ENCODE measurements at places on chromosomes 16 and 17.
A peak's percentile ranks its signal among the peaks of the same experiment; 100 is the strongest.

DNA sequence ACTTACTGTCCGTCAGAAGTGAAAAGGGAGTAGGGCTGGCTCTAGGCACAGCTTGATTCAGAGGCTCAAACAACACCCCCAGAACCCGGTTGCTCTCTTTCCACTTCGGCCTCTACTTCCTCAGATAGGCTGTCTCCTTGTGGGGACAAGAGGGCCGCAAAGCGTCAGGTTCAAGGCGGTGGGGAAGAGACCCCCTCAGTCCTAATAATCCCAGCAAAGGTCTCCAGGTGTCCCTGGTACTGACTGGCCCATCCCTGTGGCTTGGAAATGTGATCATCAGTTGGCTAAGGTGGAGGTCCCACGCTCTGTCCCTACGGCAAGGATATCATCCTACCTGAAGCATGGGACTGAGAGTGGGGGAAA is 26.0 kb downstream of the NGFR start:
- DNase-seq, result no peak

- no peak for DNase-seq
These were observed 6.5 kb downstream of the SLC5A11 start for GRCh38 chr16:24852281-24852721.

- no peak for DNase-seq
These were observed 110.2 kb upstream of the CACNG5 start for GRCh38 chr17:66724581-66725341.

DNA sequence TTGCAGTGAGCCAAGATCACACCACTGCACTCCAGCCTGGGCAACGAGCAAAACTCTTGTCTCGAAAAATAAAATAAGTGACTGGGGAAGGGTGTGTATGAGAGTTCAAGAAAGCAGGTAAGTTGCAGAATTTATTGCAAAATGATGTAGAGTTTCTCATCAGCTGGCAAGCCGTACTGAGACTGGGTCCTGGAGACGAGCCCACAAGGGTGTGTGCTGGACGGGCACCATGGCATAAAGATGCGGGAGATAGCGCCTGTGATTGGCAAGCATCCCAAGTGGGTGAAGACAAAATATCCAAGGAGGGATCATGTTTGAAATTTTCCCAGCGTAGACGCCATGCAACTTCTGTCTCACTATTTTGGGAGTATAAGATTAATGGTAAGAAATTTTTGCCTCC is 59.4 kb downstream of the WNT3 start:
- no peak for DNase-seq

GRCh38 chr16:84844559-84845495 is 25.0 kb downstream of the CRISPLD2 start:
- no peak for DNase-seq

DNA sequence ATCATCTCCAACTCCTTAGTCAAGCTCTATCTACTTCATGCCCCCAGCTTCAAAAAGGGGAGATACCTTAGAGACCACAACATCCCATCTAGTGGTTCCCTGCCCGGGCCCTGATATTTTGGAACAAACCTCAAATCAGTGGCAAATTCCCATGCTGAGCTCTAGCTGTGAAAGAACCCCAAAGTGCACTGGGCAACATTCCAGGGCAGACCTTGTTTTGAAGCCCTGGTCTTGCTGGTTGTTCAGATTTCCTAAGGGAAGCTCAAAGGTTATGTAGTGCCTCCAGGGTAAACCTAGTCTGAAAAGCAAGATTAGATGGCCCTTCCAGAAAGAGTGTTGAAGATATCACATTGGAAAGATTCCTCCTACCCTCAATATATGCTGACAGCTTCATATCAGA is 16.3 kb downstream of the FAM117A start:
- DNase-seq, result no peak

DNA sequence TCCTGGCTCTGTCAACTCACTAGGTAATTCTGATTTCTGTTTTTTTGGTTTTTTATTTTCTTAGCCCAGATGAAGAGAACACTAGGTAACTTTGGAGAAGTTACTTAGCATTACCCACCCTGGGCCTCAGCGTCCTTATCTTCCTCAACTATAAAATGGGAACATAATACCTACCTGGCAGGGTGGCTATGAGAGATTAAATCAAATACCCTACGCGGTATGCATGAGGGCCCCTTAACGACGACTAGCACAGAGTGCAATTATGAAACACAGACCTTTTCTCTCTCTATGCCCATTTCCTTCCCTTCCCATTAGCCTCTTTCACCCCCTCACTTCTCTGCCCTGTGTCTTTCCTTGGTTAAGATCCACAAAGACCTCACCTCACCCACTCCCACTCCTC is 11.1 kb downstream of the XPO6 start:
- no peak for DNase-seq

DNA sequence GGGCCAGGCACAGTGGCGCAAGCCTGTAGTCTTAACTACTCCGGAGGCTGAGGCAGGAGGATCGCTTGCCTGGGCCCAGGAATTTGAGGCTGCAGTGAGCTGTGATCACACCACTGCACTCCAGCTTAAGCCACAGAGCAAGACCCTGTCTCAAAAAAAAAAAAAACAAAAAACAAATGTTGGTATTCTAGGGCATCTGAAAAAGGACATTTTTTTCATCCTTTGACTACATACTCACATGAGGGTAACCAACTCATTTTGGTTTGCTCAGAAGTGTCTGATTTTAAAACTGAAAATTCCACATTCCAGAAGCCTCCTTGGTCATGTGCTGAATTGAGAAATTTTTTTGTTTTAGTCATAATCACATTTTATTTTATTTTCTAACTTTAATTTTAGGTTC is 12.7 kb upstream of the C16orf82 start:
- DNase-seq, result no peak

DNA sequence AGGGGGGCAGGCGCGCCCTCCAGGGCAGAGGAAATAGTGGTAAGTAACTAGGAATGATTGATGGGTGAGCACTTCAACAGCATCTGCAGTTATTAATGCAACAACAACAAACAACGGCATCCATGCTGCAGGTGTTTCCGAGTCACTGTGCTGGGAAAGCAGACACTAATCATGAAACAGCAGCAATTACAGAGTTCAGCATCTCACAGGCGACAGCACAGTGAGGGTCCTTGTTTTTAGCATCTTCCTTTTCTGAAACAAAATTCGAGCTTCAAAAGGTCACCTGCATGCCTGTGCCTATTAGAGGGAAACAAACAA is 191.9 kb downstream of the SLC39A11 start:
- DNase-seq, result no peak

- no peak for DNase-seq
These were observed 71.5 kb downstream of the RGS9 start for GRCh38 chr17:65208717-65209116.

DNA sequence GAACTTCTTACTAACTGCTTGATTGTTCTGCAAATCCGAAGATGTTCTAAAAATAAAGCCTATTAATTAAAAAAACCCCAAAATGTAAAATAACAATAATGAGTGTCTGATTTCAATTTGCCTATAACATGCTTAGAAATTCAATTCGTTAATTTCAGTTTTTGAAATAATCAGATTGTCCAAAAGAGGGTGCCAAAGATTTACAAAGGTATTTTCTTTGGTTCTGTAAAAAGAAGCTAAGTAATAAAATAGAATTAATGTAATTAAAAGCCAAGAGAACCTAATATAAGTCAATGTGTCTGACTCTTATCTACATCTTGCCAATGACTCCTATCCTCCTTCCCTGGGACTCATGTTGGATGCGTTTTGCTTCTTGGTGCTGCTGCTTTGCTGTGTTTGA is 75.0 kb upstream of the CPHXL start:
- DNase-seq, result no peak

DNA sequence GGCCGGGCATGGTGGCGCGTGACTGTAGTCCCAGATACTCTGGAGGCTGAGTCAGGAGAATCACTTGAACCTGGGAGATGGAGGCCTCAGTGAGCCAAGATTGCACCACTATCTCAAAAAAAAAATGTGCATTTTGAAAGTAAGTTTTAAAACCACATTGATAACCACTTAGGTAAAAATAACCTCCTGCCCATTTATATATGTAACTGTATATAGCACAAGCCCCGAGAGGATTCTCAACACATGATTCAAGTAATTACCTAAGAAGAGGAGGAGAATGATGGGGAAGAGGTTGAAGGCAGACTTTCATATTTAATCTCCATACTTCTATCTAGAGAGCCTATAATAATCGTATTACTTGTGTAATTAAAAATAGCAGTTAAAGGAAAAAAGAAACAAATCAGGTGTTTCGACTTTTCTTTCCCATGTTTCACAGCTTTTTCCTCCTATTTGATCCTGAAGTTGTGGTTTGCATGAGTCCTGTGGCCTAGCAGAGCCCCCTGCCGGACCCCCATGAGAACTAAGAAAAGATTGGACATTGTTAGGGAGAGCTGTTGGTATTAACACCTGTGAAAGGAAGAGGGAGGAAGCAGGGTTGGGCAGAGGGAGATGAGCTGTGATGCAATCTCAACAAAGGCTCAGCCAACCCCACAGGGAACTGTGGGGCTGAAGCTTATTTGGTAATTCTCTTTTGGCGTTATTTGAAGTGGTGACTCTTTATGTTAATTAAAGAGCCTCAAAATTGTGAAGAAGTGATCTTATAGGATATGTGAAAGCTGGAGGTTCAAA is 22.1 kb downstream of the PMFBP1 start:
- no peak for DNase-seq

DNA sequence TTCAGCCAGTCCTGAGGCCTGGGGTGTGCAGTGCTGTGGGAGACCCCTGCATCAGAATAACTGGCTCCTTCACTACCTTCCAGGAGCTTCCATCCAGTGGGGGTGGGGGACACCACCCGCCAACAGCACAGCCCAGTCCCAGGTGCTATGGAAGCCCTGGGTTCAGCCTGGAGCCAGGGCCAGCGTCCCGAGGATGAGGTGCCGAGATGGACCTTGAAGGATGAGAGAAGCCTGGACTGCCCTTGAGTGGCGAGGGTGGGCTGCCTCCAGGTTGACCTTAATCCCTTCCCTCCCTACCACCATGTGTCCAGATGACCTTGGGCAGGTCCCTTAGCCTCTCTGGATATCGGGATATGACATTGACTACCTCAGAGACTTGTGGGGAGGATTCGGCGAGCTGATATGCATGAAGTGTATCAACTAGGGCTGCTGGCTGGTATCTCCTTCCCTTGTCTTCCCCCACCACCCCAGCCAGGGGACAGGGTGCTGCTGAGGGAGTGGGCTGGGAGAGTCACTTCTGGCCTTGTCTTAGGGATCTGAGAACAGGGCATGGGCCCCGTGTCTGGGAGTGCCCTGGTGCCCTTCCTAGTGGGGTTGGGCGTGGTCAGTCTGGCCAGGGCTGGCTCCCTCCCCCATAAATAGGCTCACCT is 14.2 kb upstream of the LASP1NB start:
- no peak for DNase-seq

DNA sequence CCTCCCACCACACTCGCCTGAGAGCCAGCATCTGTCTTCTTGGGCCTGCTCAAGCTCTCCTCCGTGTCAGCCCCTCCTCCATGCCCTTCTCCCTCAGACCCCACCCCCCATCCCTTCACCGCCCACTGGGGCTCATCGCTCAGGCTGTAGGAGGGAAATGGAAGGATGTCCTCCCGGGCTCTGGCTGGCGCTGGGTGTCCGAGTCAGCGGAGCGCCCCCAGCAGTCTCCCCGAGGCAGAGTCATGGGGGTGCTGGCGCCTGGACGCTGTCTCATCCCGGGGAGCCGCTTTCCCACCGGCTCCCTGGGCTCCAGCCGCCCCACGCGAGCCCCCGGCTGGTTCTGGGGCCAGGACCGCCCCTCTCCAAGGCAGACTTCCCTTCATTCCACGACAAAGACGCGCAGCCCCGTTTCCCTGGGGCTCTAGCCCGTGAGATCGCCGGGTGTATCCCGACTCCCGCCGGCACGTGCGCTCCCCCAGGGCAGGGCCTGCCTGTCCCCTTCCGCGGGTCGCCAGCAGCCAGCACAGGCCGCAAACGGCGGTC is 428 bp upstream of the ANTKMT start:
- DNase-seq, result no peak

GRCh38 chr16:86998196-86999001 is 318.8 kb downstream of the C16orf95 start:
- no peak for DNase-seq

- DNase-seq, result peak; percentile 30
These were observed 94.7 kb upstream of the TNRC6C start for GRCh38 chr17:77863814-77864161.

DNA sequence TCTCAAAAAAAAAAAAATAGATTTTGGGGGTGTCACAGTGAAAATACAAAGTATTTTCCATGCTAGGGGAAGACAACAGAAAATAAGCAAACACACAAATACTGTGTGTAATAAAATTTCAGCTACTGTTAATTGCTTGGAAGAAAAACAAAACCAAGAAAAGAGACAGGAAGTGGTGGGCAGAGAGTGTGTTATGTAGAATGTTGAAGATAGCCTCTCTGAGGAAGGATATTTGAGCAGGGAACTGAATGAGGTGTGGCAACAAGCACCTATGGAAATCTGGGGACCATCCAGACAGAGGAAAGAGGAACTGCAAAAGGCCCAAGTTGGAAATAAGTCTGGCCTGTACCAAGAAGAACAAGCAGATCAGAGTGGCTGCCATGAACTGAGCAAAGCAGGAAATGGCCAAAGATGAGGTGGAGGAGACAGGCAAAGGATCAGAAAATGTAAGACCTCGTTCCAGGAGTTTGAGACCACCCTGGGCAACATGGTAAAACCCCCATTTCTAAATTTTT is 7.8 kb upstream of the USP31 start:
- DNase-seq, result no peak

- DNase-seq, result no peak
These were observed 28.8 kb downstream of the RNF43 start for GRCh38 chr17:58388302-58389190.

GRCh38 chr17:27878776-27879562 is 14.2 kb downstream of the LYRM9 start:
- DNase-seq, result peak; percentile 10

DNA sequence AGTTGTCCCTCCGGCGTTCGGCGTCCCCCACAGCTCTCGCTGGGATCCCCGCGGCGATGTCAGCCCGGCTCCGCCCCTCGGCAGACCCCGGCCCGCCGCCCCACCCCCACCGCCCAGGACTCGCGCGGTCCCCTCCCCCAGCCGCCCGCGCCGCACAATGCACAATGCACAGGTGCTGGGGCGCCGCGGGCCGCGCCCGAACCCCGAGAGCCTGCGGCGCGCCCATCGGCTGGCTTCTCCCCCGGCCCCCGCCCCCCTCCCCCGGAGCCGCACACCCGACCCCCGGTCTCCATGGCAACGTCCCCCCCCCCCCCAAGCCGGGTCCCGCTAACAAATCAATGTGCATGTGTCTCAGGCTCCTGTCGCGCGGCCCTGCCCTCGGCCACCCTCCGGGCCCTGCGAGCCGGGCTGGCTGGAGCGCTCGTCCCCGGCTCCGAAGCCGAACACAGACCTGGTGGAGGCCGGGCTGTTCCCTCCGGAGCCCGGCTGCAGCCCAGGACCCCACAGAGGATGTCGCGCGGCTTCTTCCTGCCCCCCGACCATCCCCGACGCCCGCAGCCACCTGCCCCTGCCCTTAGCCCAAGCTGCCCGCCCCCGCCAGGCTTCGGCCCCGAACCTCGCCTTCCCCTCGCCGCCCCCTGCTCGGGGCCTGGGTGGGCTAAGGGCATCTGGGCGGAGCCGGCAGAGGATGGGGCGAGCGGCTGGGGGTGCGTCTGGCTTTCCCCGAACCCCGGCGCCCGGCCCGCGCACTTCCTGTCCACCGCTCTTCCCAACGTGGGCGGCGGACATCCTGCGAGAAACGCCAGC is 818 bp upstream of the CBX8 start:
- DNase-seq, result no peak

GRCh38 chr17:54439816-54440215 is 460.8 kb upstream of the TOM1L1 start:
- no peak for DNase-seq
